Caudate nucleus (tissue), 63 donors: ENCODE measurements at places on chromosomes 5 and 9.

DNA sequence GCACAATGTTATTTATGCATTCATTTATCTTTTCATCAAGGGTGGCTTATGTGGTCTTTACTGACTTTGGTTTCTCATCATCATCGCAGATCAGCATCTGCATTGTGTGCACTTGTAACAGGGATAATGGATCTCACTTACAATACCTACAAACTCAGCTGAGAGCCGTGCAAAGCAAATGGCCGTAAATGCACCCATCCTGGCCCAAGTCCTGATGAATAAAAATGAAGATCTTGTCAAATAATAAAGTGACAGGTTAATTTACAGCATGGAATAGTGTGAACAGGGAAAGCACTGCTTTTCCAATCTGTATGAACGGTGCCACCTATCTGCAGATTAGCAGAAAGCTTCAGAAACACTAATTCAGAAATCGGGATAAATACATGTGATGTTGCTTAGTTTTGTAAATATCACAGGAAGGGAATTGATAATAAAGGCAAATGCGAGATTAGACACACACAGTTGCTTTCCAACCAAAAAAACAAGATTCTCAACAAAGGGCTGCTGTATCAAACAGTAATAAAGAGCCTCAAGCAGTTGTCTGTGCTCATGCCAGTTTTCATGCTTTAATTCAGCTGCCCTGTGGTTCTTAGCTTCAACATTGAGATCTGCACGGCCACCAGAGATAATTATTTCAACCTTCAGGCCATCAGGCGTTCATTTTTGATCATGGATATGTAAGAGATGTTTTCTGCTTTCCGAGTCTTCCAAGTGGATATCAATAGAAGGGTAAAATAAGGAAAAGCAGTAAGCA lies 153.4 kb upstream of the POU5F2 start:
- DNase-seq: no peak

- DNase-seq: no peak
Measured at GRCh38 chr5:58871648-58872242, 288.9 kb downstream of the RAB3C start.

GRCh38 chr9:69980591-69980990 lies 63.1 kb upstream of the MAMDC2 start:
- no peak for DNase-seq

- DNase-seq: no peak
Measured at GRCh38 chr5:142697356-142698255, 11.7 kb upstream of the FGF1 start.
